ENCODE measurements at places on chromosomes 2 and 18.

DNA sequence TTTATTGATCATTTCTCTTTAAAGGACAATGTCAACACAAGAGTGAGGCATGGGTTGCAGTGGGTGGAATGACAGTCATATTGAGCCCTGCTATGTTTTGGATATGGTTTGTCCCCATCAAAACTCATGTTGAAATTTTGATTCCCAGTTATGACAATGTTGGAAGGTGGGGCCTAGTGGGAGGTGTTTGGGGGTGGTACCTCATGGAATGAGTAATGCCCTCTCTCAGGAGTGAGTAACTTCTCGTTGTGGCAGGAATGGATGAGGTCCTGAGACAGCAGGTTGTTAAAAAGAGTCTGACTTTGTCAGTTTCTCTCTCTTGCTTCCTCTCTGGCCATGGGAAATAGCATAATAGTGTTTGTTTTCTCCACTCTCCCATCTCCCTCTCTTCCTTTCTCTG is 345.3 kb downstream of the DCC start:
- no peak for DNase-seq

DNA sequence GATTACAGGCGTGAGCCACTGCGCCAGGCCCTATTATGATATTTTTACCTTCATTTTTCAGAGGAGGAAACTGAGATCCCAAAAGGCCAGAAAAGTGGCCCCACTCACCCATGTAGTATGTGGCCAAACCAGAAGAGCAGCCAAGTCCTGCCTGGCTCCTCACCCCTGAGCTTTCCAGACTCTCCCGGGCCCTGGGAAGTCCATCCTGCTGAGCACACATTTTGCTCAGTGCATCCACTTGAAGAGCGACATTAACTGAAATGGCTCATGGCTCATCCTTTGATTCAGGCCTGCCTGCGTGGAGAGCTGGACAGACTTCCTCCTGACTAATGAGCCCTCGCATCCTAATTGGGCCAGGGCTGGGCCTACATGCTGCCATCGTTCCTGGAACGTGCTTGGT is 9.5 kb upstream of the NGEF start:
- DNase-seq: no peak

DNA sequence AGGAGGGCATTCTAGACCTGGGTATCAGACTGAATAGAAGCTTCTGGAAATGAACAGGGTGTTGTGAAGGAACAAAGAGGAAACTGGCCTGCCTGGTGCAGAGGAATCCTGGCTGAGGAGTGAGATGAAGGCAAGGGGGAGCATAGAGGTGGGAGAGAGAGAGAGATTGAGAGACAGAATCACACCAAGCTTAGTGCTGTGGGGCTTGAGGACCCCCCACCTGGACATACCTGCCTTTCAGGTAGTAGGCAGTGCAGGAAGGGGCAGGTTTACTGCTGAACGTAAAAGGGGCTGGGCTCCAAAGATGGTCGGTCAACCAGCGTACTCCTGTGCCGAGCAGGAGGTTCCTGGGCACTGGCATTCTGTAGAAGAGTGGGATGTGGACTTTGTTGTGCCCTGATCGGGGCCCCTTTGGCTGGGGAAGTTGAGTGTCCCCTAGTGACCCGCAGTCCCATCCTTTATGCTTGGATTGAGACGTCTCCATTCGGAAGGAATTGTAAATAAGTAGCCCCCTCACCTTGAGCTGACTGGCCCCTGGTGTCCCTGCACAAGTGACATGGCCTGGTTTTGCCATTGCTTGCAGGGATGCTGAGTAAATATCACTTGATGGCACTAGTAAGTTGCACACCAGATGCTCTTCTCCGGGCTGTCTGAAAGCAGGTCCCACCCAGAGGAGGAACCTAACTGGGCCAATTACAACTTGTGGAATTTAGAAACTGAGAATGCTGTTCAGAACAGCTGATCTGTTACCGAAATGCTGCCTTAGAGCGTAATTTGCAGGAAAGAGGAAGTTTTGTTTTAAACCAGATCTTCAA is 1.4 kb downstream of the UBE2F start:
- no peak for DNase-seq

DNA sequence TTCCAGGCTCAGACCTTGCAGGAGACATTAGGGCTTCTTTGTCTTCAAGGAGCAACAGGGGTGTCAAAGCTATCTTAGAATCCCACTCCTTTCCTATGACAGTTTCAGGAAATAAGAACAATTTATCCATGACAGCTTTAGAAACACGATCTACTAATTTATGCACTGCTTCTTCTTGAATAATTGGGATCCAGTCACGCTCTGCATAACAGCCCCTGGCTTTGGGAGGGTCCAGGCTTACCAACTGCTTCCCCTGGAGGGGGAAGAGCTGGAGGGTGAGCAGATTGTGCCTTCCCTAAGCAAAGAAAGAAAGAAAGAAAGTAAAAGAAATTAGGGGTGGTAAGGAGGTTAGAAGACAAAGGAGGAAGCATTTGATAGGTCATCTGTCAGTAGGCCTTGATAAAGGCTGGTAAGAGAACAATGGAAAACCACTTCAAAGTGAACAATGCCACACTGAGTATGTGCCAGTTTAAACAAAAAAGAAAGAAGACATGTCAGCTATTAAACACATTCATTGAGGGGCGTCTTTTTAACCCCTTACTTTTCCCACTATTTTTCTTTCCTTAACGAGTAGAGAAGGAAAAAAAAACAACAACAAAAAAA is 327.6 kb downstream of the DCC start:
- DNase-seq: no peak

GRCh38 chr2:72236445-72237067 is 88.9 kb upstream of the CYP26B1 start:
- DNase-seq: no peak

GRCh38 chr2:40480073-40480472 is 28.2 kb upstream of the SLC8A1 start:
- no peak for DNase-seq

- no peak for DNase-seq
Measured at GRCh38 chr2:98311771-98312545, 34.3 kb upstream of the CNGA3 start.

DNA sequence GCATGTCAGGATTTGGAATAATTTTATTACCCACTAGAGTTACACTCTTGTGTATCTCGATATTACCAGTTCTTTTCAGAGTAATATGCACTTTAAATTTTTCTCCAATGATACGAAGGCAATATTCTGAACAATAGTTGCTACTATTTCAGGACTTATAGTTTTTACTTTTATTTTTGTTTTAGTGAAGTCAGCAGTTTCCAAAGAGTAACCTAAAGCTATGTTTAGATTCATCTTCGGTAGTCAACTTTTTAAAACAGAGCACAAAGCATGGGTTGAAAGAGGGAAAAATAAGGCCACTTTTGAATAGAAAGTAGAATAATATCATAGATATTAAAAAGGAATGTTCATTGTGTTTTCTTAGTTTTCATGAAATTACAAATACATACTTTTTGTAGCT is 532.7 kb downstream of the CPS1 start:
- no peak for DNase-seq

GRCh38 chr2:96142217-96143113 is 2.8 kb downstream of the DUSP2 start:
- peak; percentile 74 for DNase-seq

GRCh38 chr2:218329027-218329825 is 27.4 kb upstream of the CATIP start:
- DNase-seq: no peak

DNA sequence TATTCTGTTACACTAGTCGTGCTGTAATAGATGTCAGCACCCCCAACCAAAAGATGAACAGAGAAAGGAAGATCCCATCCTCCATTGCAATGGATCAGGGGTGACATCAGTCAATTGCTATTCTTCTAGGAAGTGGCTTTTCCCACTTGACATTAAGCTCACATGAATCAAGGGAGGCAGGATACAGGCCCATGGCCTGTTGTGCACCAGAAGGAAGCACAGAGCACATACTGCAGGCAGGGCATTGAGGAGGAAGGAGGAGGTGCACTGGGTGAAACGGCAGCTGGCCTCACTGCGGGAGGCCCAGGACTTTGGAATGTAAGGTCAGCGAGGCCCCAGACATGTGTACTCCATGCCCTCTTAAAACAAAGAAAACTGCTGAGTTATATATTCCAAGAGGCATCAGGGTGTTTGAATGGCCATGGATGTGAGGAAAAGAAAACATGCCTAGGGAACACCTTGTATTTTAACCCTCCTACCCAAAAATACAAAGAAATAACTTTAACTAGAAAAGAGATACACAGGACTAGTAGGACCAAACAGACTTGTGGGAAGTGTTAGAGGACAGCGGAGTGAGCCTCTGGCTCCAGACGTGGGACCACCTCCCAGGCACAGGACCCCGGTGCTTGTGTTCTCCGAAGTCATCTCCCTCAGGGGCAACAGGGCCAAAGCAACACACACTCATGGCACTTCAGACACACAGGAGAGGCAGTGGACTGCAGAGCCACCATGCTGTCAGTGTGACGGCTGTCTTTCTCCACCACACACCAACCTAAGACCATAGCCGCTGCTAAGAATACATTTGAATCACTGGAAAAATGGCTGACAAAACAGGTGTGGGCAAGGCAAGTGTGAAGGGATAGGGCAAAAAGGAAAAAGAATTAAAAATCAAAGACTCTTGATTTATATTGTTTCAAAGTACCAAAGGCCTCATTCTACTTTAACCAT is 51.4 kb upstream of the RIOK3 start:
- no peak for DNase-seq

DNA sequence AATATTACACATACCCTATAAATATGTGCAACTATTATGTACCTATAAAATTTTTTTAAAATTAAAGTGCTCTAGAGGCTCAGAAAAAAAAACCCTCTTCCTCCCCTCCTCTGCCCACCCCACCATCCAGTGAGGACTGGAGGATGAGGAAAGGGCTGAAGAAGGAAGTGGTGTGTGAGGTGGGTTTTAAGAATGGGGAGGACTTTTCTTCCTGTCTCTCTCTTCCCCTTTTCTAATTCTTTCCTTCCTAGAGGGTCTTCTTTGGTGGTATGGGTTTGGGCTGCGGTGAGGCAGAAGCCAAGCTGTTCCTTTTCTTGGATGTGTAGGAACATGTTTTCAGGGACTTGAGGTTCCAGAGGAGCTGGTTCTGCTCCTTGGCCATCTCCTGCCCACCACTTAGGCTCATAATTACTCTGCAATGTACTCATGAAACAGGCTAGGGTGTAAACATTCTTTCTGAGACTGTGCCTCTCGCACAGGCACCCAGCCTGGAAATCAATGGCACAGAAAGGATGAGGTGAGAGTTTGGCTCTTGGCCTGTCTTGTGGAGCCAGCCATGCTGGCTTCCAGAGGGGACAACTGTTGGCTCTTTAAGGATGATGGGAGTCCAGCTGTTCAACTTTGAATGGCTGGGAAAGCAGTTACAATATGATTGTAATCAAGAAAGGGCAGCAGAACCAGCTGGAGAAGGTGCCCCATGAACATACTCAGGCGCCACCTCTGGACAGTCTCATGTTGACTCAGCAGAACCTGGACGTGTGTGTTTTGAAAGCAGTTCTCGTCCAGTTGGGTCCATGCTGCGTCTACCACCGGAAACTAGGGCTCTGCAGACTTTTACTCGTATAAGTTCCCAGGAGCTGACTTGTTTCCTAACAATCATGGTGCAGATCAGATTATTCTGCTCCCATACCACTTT is 38.3 kb downstream of the IL1RL2 start:
- no peak for DNase-seq

DNA sequence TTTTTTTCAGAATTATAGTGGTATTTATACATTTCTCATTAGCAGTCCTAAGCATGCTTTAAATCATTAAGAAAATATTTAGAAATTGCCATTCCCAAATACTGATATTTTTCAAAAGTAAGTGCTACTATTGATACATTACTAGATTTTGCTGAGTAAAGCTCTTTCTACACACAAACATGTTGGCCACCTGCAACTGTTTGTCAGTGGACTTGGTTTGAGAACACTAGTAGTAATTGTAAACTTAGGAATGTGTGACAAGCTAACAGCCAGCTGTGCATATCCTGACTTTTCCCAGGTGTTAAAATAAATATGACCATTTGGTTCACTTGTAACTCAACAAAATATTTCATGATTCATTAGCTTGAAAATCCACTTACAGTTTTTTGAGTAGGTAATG is 103.1 kb downstream of the MSTN start:
- no peak for DNase-seq

GRCh38 chr2:41727152-41727551 is 320.7 kb upstream of the PKDCC start:
- no peak for DNase-seq

DNA sequence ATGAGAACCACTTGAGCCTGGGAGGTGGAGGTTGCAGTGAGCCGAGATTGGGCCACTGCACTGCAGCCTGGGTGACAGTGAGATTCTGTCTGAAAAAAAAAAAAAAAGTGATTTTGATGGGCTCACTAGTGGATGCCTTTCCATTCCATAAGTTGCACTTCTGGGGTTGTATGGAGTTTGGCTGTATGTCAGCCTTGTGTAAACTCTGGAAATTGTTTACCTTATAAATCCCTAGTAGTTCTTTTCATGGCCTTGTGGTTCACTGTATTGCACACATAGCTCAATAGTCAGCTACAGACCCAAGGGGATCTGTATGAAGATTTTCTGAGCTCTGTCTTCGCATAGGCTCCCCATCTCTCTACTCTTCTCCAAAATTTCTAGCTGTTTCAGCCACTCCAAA is 131.9 kb downstream of the SOX11 start:
- no peak for DNase-seq

DNA sequence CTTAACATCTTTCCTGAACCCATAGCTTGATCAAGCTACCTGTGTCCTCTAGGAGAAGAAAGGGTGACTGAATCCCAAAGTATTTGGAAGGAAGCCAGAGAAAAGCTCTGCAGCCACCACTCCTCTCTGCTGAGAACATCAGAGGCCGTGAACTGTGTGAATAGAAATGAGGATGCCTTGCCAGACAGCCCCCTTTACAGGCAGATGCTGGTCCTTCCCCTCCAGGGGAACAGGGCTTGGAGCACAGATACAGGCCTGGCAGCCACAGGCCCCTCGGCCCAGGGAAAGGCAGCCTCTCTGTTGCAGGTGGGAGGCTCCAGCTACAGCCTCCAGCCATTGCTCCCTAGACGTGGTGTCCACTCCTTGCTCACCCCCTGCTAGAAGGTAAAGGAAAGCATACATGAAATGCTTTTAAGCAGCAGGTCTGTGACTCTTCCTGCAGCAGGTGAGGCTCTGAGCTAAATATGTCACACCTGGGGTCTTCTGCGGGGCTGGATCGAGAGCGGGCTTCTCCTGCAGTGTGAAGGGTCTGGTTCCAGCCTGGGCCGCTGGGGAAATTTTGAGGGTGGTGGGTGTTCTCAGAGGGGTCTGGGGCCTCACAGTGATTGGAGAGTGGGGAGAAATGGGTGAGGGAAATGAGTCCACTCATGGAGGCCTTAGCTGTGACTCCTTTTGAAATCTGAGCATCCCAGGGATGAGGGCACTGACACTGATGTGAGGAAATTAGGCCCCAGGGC is 234.0 kb downstream of the KLHL29 start:
- no peak for DNase-seq

GRCh38 chr18:75477900-75478299 is 50.4 kb upstream of the SMIM21 start:
- no peak for DNase-seq

DNA sequence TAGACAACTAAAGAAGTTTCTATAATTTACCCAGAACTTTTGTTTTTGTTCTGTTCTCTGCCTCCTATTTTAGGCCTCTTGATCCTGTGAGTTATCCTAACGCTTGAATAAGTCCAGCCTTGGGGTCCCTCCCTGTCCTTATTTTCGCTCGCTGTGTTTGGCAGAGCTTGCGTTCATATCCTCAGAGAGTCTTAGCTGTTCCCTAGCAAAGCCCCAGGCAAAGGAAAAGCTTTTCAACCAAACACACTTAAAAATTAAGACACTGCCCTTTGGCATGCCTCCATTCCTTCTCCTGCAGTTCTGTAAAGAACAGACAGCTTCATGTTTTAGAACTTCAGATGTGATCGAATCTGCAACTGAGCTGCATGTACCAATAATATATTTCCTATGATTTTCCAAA is 517.2 kb downstream of the SUCLG1 start:
- no peak for DNase-seq

- no peak for DNase-seq
Measured at GRCh38 chr2:949384-950079, 1.1 kb upstream of the SNTG2 start.
